Psoas muscle (tissue), 8 donors: ENCODE measurements at places on chromosomes 3 and 15. TPM values are rescaled to one million over a fixed set of nuclear protein-coding genes. Genes with fewer than 3 reads are reported as not detected.

DNA sequence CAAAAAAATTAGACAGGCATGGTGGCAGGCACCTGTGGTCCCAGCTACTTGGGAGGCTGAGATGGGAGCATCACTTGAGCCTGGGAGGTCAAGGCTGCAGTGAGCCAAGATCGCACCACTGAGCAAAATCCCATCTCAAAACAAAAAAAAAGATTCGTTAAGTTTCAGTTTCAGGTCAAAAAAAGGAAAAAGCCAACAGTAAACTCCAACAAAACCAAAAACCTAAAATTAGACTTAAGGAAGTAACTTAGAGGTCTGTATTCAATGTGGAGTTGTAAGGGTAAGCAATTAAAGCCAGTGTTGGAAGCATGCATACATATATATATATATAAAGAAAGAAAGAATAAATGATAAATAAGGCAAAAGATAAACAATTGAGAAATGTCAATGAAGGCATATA, 11.8 kb downstream of the KPNA1 start:
- no peak for DNase-seq

C3orf22 gene
- total RNA-seq = 0.12 TPM

DNA sequence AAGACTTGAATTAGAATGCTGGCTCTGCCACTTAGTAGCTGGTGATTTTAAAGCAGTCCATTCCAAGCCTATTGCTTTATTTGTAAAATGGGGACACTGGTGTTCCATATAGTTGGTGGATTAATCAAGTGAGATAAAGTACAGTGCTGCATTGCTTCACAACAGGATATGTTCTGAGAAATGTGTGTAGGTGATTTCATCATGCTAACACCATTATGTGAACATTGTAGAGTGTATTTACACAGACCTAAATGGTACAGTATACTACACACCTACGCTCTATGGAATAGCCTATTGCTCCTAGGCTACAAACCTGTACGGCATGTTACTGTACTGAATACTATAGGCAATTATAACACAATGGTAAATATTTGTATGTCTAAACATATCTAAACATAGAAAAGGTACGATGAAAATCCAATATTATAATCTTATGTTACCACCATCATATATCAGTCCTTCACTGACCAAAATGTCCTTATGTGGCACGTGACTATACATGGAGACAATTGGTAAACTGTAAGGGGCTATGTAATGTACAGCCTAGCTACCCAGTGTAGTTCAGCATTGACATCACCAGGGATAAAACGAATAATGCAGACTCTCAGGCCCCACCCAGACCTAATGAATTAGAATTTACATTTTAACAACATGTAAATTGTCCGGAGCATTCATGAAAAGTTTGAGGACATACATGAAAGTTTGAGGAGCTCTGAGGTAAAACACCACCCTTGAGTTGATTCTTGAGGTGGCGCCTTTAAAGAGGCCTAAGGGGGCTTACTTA, 121.4 kb upstream of the BFSP2 start:
- no peak for DNase-seq

DNA sequence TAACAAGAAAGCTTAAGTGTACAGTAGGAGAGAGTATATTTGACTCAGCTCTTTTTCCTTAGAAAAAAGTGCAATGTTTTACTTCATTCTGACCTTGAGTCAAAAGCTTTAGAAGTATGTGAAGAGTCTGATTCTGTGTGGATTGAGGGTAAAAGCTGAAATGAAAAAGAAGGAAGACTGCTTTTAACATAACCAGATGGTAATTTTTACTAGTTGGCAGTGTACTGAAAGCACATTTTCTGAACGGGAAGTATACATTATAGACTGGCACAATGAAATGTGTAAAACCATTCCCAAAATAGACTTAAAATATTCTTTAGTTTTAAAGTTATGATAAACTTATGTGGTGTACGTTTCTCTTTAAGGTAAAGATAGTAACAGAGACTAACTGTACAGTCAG, 197.8 kb upstream of the ZNF717 start:
- no peak for DNase-seq

- DNase-seq = no peak
Observed at GRCh38 chr3:29195056-29195455, 85.8 kb upstream of the RBMS3 start.

MEIS2 gene
- 15.7 TPM for total RNA-seq

GRCh38 chr15:101466188-101466587, 23.3 kb downstream of the PCSK6 start:
- no peak for DNase-seq

DNA sequence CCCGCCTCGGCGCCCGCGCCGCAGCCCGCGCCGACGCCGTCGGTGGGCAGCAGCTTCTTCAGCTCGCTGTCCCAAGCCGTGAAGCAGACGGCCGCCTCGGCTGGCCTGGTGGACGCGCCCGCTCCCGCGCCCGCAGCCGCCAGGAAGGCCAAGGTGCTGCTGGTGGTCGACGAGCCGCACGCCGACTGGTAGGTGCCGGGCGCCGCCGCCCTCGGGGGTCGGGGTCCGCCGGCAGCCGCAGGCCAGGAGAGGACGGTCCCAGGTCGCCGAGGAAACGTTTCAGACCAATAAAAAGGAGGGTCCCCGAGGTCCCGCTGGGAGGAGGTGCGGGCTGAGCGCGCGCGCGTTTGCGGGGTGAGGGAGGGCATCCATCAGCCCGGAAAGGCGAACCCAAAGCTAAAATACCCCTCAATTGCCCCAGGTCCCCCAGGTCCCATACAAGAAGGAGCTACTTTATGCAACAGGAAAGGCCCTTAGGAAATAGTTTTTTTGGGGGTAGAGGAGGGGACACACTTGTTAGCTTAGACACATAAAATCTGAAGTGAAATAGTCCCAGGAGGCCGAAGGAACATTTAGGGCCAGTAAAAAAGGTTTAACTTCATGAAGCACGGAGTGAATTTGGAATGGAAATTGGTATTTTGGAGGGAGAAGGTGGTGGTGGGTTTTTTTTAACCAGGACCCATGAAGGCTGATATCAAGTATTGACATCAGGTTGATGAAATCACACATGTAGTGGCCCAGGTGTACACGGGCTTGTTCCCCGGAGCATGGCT, 739 bp downstream of the SYN2 start:
- no peak for DNase-seq

DNA sequence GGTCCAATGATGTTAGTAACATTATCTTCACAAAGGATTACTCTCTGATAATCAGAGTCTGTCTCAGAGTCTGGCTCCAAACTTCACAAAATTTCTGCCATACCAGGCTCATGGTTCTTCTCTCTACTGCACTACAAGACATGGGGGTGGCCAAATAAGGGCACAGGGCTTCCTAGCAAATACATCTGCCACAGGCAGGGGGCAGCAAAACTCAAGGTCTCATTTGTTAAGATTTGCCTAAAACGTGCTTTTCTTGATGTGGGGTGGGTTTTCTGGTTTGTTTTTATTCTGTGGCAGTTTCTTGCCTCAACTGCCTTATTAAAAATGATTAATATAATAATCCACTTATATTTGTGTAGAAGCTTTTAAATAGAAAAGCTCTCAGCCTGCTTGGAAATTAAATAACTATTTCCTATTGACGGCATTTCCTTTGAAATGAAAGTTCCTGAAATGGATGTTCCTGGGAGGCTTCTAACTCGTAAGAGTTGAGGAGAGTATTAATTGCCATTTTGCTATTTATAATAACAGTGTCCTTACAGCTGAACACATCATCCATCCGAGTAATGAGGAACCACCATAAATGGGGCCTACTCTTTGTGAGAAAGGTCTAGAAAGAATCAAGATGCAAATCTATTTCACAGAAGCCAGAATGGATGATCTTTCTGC, 53.8 kb downstream of the SST start:
- DNase-seq = peak; percentile 51

- DNase-seq = no peak
Observed at GRCh38 chr3:124877674-124878073, 9.5 kb downstream of the ITGB5 start.

NT5DC2 gene
- 8.6 TPM for total RNA-seq

DNA sequence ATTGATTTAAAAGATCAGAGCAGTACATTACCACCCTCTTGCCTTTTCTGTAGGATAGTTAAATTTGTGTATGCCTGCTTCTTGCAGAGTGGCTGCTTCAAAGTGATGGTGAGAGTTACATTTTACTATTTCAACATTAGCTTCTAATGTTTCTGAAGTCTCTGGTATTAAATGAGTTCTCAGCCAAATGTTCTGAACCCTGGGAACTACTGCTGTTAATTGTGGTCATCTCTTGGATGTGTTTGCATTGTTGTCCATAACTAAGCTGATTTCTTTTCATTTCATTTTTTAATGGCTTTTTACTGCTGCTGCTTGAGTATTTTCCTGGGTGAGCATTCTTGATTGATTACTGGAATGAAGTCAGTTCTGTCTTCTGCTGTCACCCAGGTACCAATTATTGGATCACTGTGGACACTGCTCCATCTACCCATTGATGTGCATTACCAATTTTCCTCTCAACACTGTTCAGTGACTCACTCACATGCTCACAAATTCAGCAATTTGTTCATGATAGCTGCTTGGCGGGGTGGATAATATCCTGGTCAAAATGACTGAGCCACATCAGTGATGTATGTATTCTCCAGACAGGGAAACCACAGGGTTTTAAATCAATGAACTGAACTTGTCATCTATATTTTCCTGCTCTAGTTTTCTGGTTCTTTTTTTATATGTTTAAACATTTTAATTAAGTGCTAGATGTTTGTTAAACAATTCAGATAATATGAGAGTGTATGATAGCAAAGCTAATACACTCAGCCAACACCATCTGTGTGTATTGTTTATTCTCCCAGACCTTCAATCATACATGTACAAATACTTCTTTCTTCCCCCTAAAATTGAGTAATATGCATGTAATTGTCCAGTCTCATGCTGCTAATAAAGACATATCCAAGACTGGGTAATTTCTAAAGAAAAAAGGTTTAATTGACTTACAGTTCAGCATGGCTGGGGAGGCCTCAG, 587.6 kb downstream of the RSL24D1 start:
- DNase-seq = no peak

DNA sequence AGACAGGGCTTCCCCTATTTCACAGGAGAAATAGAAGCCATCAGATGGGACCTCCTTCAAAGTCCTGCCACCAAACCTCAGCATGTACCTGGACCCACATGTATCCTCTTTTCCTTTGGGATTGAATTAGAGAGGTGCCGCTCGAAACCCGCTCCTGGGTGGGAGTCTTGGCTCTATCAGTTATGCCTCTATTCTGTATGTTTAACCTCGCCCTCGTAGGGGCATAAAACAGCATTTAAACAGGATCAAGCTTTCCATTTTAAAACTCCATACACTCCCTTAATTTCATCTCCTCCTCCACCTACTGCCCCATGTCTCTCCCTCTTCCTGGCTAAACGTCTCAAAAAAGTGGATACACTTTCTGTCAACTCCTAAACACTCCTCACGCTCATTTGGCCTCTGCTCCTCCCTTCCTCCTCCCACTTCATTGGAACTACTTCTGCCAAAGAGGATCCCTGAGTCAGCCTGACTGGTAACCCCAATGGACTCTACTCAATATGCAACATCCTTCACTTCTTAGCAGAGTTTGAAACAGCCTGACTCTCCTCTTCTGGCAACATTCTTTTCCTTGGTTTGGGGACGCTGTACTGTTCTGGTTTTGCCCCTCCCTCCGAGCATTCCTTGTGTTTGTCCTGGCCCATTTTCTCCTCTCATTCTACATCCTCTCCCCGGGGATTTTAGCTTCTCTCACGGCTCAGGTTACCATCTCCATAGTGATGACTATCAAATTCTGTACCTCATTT, 23.0 kb upstream of the MUC20 start:
- DNase-seq = no peak

SH2D7 gene
- not detected for total RNA-seq

GRCh38 chr15:89368566-89369223, 34.1 kb upstream of the POLG start:
- DNase-seq = no peak

DNA sequence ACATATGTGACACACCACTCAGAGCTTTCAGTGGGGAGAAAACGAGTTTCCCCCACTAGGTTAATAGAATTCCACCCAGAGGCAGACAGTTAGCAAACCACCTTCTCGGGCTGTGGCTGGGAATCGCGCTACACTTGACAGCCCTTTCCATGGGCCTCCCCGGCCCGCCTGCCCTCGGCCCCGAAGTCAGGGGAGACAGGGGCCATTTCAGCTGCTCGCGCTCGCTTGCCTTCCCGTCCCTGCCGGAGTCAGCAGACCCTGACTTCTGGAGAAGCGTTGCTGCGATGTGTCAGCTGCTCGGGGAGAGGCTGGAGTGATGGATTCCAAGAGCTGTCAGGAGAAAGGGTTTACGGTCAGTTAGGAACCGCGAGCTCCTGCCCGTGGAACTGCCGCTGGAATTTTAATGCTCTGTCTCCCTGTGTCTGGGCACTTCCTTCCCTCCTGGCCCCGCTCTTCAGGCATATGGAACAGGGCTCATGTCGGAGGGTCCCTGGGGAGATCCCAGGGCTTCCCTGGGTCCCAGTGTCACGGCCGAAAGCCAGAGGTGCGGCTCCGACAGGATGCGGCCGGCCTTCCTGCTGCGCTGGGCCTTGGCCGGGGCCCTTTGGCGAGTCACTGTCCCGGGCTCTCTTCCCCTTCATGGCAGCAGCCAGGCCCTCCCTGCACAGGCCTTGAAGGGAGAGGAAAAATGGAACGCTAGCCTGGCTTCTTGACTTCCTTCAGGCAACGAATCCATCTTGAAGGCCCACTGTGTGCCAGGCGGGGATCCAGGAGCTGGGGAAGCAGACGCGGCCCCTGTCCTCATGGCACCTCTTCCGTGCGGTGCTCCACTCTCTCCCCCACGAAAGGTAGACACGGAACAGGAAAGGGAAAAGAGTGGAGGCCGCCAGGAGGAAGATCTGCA, 38.4 kb upstream of the VPS8 start:
- peak; percentile 69 for DNase-seq

GRCh38 chr3:41307065-41307464, 107.8 kb downstream of the CTNNB1 start:
- no peak for DNase-seq

GRCh38 chr15:98077186-98077585, 116.7 kb downstream of the ARRDC4 start:
- no peak for DNase-seq

FETUB gene
- not detected for total RNA-seq

DNA sequence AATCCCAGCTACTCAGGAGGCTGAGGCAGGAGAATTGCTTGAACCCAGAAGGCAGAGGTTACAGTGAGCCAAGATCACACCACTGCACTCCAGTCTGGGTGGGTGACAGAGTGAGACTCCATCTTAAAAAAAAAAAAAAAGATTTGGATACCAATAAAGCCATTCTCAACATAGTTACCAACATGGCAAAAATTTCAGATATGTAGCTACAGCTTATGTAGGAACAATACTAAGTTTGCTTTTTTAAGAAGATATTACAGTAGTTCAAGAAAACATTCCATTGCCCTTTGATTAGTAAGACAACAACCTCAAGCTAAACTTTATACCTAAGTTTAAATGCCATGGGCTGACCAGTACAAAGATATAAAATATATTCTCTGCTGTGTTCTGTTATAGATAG, 34.4 kb downstream of the ZNF106 start:
- DNase-seq = no peak

DNA sequence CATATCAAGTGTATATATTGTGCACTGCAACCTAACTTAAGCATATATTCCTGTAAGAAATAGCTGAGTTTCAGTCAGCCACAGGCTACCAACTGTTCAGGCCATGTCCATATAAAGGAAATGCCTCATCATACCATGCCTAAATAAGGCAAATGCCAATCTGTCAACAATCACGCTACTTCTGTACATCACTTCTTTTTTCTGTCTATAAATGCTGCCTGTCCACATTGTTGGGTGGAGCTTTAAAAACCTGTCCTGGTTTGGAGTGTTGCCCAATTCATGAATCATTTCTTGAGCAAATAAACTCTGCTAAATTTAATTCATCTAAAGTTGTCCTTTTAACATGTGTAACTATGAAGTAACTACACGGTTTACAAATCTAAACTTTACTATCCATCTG, 1091.9 kb downstream of the NSUN3 start:
- DNase-seq = no peak
